ENCODE measurements at places on chromosomes 7 and 10.

GRCh38 chr10:71968553-71969474 lies 4.6 kb downstream of the CHST3 start:
- DNase-seq: no peak

GRCh38 chr7:110309941-110310340 lies 781.0 kb upstream of the LRRN3 start:
- DNase-seq: no peak

GRCh38 chr10:43186150-43186549 lies 47.9 kb downstream of the CSGALNACT2 start:
- no peak for DNase-seq

GRCh38 chr10:71575451-71575850 lies 144.1 kb downstream of the C10orf105 start:
- no peak for DNase-seq

DNA sequence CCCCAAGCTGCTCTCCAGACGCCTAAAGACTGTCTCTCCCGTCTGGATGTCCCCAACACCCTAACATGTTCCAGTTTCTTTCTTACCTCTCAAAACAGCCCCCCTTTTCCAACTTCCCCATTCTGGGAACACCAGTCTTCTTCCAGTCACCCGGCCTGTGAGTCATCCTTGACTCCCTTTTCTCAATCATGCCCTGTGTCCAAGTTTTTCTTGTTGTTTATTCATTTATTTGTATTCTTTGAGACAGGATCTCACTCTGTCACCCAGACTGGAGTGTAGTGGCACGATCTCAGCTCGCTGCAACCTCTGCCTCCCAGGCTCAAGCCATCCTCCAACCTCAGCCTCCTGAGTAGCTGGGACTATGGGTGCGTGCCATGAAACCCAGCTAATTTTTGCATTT lies 15.6 kb downstream of the SNX10 start:
- DNase-seq: no peak

- DNase-seq: no peak
Measured at GRCh38 chr10:50541317-50541716, 82.4 kb downstream of the SGMS1 start.

GRCh38 chr7:133009426-133010252 lies 72.3 kb downstream of the CHCHD3 start:
- no peak for DNase-seq

GRCh38 chr10:12198156-12198555 lies 2.2 kb downstream of the CDC123 start:
- DNase-seq: no peak

DNA sequence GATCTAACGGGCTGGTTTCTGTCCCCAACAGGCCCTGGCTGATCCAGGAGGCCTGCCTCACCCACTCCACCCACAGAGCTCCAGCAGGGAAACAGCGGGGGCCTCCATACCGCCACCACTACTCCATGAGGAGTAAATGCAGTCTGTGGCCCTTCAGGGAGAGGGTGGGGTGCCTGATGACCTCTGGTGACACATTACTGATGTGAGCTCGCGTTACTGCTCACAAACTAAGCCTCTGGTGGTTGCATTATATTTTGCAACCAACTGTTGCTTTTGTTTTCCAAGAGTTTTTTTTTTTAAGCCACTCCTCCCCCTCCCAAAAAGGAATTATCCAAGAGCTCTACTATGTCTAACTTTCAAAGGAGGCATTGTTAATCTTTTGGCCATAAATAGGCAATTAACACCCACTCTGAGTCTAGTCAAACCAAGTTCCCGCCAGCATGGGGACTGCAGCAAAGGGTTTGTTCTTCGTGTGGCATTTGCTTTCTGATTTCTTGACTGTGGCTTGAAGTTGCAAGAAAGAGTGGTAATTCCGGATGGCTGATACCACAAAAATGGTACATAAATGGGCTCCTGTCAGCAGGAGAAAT lies 72.6 kb downstream of the FAM53B start:
- no peak for DNase-seq

DNA sequence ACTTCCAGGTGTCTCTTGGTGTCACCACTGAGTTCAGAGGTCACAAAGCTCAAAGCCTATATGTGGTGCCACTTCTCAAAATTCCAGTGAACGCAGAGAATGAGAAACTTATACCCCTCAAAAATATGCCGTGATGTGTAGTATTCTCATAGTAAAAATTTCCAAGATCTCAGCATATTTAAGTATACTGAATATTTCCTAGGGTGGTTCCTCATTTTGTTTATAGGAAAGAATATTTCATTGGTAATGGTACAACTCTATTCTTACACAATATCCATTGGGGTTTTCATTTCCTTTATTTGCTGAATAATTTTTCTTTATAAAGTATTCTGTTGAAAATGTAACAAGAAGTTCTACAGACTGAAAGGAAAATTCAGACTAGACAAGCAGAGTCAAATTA lies 58.9 kb upstream of the ADO start:
- no peak for DNase-seq

- DNase-seq: no peak
Measured at GRCh38 chr10:78985973-78986818, 82.6 kb upstream of the ZMIZ1 start.

DNA sequence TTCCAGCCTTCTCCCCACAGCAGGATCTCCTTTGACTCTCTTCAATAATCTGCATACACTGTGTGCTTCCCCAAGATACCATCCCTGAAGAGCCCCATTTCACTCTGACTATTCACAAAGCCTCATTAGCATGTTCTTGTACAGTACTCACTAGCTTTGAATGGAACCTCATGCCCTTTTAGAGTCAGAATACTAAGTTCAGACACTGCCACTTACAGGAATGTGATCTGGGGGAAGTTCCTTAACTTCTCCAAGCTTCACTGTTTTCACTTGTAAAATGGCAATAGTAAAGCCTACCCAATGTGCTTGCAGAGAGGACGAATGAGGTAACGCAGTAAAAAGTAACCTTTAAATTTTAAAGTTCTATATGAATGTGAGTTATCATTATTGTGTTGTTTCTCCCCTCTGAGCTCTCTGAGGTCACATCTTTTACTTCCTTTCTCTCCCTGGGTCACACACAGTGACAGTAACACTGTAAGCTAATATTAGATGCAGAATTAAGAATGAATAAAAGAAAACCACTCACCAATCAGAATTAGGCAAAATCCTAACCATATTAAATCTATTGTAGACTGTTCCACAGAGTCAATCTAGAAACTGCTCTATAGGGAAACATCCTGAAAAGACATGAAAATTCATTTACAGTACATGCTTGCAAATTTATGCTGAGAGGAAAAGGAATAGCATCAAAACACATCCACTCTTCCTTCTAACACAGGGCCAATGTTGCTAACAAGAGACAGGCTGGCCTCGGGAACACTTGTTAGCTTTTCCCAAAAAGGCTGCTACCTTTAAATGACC lies 64.2 kb upstream of the IL6 start:
- DNase-seq: no peak

DNA sequence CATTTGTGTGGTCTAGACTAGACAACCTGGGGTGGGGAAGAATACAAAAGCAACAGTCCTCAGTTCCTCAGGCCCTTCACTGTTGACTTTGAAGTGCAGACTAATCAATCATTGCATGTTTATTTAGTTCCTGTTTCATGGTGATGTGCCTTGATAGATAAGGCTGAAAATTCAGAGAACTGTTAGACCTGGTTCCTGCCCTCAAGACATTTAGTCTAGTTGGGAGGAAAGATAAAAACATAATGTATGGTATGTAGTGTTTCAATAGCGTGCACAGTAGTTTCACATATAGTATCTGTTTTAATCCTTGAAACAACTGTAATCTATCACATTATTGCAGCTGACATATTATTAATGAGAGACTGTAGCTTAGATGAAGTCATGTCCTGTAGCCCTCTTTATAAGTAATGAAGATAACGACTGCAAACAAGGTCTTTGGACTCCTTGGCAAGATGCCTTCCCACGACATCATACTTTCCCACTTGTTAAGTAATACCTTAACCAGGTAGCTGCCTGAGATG lies 124.0 kb downstream of the CELF2 start:
- DNase-seq: no peak

DNA sequence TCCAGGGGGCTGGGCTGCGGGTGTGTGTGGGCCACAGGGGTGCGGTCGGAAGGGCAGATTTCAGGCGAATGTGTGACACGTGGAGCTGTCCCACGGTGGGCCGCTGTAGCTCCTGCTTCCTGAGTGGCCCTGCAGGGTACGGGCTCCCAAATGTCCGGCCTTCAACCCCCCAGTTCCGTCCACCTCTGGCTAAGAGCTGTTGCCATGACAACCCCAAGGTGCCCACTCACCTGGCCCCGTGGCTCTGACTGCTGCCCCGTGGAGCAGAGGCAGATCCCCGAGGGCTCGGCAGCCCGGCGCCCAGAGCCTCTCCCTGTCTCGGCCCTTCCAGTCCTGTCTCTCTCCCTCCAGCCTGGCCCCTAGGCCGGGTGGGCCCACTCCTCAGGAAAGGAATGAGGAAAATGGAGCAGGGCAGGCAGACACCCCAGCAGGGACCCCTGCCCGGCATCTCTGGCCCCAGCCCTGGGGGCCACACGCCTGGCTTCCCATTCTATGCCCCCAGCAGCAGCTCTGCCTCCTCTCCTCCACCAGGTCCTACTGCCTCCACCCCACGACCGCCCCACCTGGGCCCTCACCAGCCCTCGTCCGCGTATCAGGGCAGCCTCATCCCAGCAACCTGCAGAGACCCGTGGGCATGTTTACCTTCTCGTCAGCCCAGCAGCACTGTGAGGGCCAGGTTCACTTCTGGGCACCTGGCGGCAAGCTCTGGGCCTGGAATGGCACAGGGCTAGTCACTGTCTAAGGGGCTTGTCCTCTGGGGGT lies 215.6 kb downstream of the ELFN1 start:
- no peak for DNase-seq

DNA sequence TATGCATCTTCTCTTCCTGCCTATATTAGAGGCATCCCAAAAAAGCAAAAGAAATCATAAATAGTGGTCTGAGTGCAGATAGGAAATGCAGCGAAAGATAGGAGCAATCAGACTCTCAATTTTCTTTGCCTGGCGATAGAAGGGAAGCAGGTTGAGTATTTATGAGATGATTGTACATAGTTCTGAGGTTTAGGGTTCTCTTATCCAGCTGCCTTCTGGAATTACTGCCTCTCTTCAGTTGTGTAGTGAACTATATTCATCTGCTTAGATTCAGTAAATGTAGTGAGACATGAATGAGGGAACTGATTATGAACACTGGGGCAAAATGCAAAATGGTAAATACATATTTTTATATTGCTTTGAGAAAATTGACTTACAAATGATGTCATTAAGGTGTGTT lies 93.0 kb upstream of the CYP26C1 start:
- no peak for DNase-seq

DNA sequence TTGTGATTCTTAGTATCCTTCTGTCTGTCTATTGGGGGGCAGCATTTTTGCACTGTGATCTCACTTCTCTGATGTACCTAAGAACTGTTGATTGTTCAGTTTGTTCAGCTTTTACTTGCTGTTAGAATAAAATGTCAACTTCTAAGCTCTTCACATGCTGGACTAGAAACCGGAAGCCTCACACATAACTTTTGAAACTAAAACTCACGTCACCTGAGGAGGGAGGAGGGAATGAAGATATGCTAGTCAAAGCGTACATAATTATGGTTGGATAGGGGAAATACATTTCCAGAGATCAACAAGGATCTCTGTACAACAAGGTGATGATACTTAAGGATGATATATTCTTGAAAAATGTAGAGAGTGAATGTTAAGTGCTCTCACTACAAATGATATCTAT lies 609.7 kb downstream of the INHBA start:
- no peak for DNase-seq

Data from activated T-cell treated with anti-CD3 and anti-CD28 coated beads, Interleukin-2, amount 50 U/mL, for 48 hours (primary cell).